ENCODE measurements at places on chromosomes 5 and 9. TPM values are rescaled to one million over a fixed set of nuclear protein-coding genes. Genes with fewer than 3 reads are reported as not detected.

Gene SLC36A3
- not detected for total RNA-seq

- no peak for DNase-seq
These were observed 5.5 kb downstream of the MRNIP start for GRCh38 chr5:179852993-179853547.

DNA sequence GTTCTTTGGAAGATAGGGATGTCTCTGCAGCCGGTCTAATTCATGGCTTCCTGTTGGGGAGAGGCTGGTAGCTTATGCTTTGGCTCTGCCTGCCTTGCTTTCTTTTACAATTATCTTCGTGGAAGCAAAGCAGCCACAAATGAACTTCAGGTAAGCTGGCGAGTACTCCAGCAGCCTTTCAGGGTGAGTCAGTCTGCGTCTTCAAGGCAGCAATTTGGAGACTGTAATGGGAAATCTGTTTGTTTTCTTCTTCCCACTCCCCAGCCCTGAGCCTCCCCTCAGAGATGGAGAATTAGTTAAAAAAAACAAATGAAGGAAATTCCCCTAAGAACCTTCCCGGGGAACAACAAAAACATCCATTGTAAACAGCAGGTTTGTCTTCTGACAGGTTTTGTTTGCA is 100.1 kb downstream of the PSAT1 start:
- no peak for DNase-seq

DNA sequence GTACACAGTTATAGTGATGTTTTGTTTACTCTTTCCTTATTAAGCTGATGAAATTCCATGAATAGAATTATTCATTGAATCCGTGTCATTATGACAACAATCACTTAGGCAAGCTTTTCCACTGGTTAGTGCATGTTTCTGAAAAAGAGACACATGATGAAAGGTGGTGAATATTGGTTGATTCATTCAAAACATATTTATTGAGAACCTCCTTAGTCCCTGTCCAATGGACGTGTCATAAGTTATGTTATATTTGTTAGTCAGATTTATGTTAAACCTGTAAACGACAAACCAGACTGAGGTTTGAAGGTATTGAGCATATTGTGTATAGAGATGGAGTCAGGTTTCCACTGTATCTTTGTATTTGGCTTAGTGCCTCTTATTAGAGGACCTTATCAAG is 1888.9 kb upstream of the CDH6 start:
- DNase-seq = no peak

DNA sequence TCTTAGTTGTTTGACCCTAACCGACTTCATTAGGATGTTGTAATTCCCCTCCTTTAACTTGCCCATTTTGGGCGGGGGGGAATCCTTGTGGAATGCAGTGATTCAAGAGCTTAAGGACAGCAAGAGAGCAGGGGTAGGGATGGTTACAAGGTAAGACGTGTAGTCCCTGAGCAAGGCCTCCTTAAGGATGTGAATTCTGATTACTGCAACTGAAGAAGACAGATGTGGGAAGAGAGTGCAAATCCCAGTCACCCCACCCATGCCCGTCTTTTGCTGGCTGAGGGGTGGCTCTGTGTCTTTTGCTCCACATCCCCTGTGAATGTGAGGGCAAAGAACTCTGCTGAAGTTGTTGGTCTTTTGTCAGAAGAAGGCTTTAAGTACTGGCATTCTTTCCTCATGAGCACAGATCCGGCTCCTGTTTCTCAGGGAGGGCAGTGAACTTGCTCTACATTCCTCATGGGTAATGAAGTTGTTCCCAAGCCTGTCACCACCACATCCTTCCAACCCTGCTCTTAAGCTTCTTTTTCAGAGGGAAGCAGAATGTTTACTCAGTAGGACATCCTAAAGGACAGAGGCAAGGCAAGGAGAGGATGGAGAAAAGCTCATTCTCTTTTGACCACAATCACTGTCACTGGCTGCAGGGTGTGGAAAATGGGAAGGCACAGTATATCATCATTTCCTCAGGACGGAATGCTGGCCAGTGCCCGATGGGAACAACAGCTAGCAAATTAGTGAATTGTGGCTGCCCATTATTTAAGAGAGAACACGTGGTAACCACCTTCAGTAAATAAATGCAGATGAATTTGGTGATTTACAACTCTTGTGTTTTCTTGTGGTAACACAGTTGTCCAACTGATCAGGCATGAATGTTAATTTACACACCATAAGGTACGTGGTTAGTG is 61.5 kb downstream of the RAI14 start:
- no peak for DNase-seq

GRCh38 chr5:38845526-38846378 is at the start of gene OSMR:
TSS of gene OSMR (plus strand) at chr5:38846012. CDS start at chr5:38869045, 23,033 bp downstream.
- DNase-seq = peak; percentile 35

DNA sequence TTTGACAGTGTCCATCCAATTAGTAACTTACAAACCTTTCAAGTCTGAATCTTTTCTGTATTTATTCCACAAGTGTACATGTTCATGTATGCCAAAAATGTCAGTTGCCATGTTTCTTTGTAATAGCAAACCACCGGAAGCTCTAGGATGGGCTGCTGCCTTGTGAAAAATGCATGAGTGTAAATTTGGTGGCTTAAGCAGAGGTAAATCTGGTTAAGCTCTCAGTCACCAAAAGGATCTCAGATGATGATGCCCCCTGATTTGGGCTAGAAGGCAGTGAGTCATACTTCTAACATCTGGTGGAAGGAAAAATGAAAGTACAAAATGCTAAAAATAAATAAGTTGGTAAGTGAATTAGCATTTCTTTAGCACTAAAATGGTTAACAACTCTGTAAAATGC is 567.5 kb downstream of the ELAVL2 start:
- no peak for DNase-seq
